ENCODE measurements at places on chromosomes 13 and 19.

- DNase-seq, result no peak
Observed at GRCh38 chr13:113406321-113407102, 42.6 kb upstream of the GRTP1 start.

GRCh38 chr13:110012102-110012739 lies 225.8 kb upstream of the IRS2 start:
- no peak for DNase-seq

DNA sequence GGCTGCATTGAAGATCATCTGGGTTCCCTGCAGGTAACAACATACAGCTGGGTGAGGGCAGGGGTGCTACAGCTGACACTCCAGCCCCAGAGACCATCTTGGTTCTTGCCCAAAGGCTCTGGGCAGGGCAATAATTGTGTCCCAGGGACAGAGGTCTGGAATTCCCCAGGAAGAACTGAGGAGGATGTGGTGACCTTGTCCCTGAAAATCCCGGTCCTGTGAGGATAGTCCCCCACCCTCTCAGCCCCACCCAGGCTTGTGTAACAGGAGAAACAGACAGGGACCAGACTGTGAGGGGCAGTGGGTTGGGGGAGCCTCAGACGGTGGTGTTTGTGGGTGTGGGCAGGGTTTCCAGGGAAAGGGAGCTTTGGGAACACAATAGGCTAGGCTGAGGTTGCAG lies 63.5 kb downstream of the COLGALT1 start:
- no peak for DNase-seq

GRCh38 chr19:46967578-46968032 lies 52.0 kb upstream of the NPAS1 start:
- DNase-seq, result no peak

DNA sequence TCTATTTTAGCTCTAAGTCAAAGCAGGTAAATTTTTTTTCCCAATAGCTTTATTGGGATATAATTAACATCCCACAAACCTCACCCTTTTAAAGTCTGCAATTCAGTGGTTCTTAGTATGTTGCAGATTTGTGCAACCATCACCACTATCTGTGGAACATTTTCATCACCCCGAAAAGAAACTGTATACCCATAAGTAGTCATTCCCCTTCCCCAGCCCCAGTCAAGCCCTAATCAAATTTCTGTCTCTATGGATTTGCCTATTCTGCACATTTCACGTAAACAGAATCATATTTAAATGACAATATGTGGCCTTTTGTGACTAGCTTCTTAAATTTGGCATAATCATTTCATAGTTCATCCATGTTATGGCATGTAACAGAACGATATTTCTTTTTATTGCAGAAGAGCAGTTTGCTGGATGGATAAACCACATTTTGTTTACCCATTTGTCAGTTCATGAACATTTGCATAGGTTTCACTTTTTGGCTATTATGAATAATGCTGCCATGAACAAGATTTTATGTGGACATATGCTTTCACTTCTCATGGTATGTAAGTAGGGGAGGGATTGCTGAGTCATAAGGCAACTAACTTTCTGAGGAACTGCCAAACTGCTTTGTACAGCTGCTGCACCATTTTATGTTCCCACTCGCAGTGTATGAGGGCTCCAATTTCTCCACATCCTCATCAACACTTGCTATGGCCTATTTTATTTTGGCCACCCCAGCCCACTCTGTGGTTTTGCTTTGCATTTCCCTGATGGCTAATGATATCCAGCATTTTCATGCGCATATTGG lies 10.9 kb downstream of the SLC46A3 start:
- no peak for DNase-seq

DNA sequence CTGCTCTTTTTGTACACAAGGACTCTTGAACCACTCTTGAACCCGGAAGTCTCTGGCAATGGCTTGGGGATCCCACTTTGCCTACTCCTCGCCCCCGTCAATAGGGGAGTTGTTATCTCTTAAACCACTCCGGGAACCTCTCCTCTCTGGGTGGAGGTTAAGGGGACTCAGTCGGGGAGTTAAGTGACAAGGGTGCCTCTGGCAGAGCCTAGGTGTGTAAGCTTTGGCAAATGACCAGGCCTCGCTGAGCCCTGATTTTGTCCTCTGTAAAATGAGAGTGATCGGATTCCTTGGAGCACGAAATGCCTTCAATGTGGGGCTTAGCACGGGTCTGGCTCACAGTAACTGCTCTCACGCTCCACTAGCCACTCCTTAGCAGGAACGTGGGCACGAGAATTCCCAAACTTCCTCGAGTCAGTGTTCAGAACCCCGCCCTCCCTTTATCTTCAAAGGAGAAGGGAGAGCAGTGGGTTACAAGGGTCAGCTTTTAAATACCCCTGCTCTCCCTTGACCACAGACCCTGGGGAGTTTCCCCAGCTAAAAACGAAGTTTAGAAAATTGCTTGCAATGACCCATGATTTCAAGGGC lies 193.3 kb downstream of the KATNAL1 start:
- no peak for DNase-seq

DNA sequence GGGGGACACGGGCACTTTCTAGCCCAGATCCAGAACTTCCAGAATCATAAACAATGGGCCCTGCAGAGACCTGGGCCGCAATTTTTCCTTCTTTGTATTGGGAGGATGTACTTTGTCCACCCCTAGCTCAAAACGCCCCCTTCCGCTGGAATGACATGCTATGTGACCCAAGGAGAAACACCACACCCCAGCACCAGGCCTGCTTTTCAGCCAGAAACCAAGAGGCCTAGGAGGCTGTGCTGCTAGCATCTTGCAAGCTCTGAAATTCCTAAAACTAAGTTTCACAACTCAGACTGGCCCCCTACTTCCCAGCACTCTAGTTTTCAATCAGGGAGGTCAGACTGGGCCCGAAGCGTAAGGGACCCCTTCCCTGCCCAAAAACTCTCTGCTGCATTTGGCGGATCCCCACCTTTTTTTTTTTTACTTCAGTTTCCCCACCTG lies 538 bp downstream of the LSM4 start:
- no peak for DNase-seq

DNA sequence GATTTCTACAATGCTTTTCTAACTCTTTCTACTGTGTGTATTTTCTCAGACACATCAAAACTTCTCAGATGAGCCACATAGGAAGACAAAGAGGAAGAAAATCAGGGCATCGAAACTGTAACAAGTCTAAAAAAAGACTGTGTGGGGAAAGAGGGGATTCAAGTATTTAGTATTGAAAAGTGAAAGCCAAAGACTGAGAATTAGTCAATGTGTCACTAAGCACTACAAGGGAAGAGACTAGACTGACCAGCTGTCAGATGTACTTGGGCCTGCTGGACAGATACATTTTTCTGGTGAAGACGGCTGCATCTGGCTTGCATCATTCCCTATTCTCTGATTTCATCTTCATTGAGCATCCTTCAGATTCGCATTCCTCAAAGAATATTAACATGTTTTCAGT lies 25.4 kb downstream of the COMMD6 start:
- DNase-seq, result no peak

DNA sequence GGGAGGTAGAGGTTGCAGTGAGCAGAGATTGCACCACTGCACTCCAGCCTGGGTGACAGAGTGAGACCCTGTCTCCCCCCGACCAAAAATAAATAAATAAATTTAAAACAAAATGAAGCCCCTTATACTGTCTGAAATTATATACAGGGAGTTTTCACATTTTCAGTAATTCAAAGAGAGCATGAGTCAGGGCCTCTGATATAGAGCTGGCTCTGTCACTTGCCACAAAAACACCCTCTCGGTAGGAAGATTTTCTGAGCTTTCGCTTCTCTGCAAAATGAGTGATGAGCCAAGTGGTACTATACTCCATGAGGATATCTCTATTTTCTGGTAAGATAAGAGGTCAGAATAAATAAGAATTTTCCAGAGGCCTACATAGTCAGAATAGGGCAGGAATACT lies 462.9 kb downstream of the COG6 start:
- DNase-seq, result no peak

DNA sequence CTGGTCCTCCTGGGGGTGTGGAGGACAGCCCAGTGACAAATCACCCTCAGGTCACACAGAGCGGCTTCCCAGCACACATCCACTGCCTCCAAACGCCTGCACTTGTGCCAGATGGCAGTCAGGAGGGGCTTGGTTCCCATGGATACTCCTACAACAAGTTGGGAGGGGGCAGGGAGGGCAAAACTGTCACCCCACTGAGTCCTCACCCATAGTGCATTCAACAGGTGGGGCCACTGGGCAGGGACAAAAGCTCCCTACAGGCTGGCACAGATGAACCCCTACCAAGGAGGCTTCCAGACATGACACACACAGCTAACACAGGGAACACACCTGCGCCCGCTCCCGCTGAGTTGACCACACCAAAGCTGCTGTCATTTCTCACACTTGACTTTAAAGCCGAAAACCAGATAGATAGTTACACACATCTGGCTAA lies 120.5 kb downstream of the STK24 start:
- no peak for DNase-seq

DNA sequence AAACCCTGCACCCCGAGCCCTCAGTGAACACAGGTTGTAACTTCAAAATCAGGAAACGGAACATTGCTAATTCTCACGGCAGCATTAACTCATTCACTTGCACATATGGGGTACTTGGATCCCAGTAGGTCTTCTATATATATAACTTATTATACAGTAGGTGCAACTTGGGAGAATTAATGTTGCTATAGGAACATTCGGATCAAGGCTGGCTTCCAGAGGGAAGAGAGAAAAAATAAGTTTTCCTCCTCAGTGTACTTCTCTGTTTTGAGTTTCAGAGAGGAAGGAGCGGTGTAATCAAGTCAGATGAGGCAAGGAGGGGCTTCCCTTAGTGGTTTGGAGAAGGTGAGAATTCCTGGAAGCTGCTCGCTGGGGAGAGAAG lies 90.9 kb upstream of the ZNF507 start:
- no peak for DNase-seq

GRCh38 chr19:30741566-30741965 lies 369.4 kb downstream of the ZNF536 start:
- no peak for DNase-seq

GRCh38 chr19:3466635-3467034 lies 13.7 kb downstream of the SMIM24 start:
- no peak for DNase-seq

DNA sequence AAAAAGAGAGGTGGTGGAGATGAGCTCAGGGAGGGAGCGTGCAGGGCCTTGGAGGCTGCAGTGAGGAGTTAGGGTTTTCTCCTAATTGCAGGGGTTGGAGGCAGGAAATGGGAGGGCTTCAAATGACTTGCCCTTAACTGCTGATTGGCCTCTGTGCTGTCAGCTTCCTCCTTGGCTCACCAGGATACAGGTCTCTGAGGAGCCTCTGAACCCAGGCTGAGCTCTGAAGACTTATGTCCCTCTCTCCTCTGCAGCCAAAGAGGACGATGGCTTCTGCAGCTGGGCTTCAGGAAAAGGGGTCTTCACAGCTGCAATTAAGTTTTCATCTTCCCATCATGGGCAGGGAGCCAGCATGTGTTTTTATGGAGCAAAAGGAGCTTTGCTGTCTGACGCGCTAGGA lies 6.7 kb upstream of the RANBP3 start:
- DNase-seq, result no peak

DNA sequence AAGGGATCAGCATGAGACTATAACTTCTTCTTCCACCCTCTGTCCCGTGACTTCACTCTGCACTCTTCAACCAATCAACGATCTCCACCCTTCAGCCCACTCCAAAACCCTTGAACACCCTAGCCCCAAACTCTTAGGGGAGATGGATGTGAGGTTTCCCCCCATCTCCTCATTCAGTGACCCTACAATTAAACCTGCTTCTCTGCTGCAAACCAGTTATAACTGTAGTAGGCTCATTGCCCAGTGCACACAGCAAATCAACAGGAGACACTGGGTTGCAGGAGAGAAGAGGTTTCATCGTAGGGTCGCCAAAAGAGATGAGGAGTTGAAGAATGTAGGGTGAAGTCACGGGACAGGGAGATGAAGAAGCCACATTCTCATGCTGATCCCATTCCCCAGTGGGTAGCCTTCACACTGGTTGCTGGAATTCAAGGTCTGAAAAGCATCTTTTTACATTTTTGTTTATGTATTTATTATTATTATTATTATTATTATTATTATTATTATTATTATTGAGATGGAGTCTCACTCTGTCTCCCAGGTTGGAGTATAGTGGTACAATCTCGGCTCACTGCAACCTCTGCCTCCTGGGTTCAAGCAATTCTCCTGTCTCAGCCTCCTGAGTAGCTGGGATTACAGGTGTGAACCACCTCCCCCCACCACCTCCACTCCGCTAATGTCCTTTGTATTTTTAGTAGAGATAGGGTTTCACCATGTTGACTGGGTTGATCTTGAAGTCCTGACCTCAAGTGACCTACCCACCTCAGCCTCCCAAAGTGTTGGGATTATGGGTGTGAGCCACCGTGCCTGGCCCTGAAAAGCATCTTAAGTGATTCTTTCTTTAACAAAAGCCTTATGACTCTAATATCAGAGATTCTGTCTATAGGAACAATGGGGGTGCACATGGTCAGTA lies 5.8 kb upstream of the CYP2S1 start:
- no peak for DNase-seq

All from activated B cell treated with CpG ODN at 0.5 μM for 24 hours (primary cell).